Ascending aorta (tissue), 2 donors: ENCODE measurements at places on chromosomes 13 and 19. TPM values are rescaled to one million over a fixed set of nuclear protein-coding genes. Genes with fewer than 3 reads are reported as not detected.

DNA sequence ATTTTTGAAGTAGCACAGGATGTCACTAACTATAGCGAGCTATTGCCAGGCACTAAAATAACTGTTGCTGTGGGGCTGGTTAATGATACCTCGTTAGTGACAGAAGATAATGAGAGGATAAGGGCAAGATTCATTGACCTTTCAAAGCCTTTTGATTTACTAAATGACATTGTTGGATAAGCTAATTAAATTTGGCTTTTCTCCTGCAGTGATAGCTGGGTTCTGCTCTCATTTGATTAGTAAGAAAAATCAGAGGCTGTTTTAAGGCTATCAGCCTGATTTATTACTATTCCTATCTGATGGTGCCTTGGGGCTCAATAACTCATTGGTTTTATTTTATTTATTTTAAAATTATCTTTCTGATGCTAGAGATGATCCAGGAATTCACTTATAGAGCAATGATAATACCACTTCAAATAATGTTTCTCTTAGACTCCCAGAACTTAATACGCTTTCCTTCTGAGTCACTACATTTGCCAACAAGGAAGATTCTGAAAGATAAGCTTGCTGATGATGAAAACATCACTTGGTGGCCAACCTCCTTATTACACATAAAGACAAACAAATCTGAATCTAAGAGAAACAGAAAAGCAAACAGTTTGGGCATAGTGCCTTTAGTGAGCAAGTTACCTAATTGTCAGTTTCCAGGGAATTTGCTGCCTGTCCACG, 501.3 kb upstream of the ARGLU1 start:
- DNase-seq, result no peak

DNA sequence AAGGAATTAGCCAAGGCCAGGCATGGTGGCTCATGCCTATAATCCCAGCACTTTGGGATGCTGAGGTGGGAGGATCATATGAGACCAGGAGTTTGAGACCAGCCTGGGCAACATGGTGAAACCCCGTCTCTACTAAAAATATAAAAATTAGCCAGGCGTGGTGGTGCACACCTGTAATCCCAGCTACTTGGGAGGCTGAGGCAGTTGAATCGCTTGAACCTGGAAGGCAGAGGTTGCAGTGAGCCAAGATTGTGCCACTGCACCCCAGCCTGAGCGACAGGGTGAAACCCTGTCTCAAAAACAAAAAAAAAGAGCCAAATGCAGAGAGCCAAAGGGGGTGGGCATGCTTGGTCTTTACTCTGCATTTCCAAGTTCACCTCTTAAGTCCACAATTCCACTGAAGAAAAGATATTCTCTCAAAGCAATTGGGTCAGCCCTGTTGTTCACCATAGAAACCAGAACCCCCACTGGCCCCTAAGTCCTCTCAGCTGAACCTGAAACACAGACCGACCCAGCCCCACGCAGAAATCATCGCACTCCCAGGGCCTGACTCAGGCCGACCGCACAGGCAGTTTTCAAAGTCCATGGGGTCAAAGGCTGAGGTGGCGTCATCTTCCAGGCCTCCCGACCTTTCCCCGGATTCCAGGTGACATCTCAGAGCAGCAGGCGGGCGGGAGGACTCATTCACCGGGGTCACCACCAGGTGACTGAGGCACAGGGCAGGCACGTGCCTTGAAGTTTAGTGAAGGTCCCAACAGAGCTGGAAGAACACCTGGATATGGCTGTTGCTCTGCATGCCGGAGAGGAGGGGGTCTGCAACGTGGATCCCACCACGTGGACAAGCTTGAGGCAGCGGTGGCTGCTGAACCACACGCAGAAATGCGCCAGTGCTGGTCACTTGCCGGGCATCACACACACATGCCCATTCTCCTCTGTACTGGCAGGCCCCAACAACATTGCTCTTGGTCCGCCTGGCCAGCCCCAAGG, 33.1 kb downstream of the SLC25A42 start:
- no peak for DNase-seq

The CYP4F11 gene
- total RNA-seq, result 0.75 TPM

GRCh38 chr19:3257071-3257470, 32.6 kb downstream of the CELF5 start:
- no peak for DNase-seq

The SHFL gene
- 98.0 TPM for total RNA-seq

The ZNF724 gene
- total RNA-seq, result not detected

GRCh38 chr13:54965881-54966280, 1937.3 kb downstream of the OLFM4 start:
- no peak for DNase-seq

DNA sequence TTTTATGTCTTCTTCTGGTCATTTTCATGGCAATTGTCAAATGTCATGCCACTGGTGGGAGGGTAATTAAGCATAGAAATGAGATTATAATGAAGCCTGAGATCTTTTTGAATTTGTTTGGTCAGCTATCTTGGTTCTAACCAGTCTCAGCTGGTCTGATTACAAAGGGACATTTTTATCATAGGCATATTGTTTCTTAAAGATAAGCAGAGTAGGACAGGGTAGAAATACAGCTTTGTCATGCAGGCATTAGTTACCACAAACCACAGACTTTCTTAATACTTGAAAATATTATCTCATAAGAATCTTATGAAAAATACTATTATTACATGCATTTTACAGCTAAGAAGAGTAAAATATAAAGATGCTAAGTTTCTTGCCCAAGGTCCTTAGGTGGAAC, 1761.5 kb downstream of the PCDH9 start:
- no peak for DNase-seq

The IGFL3 gene
- not detected for total RNA-seq
